Activated CD4-positive, alpha-beta T cell treated with anti-CD3 and anti-CD28 coated beads for 4 hours (primary cell): ENCODE measurements at places on chromosomes 4 and X.

- DNase-seq, result no peak
Observed at GRCh38 chr4:89531932-89532640, 224.5 kb upstream of the GPRIN3 start.

GRCh38 chr4:157992038-157992705 lies 180.7 kb downstream of the GASK1B start:
- DNase-seq, result no peak

- DNase-seq, result no peak
Observed at GRCh38 chrX:134718966-134719317, 60.7 kb upstream of the PLAC1 start.

GRCh38 chr4:140944199-140944515 lies 188.0 kb upstream of the TBC1D9 start:
- no peak for DNase-seq

GRCh38 chr4:124083711-124084110 lies 628.8 kb downstream of the ANKRD50 start:
- DNase-seq, result no peak

GRCh38 chrX:14064626-14065432 lies 35.1 kb upstream of the GEMIN8 start:
- no peak for DNase-seq

- DNase-seq, result no peak
Observed at GRCh38 chrX:2650865-2651264, 40.2 kb upstream of the CD99 start.
